ENCODE measurements at places on chromosomes 7 and 10.

- DNase-seq, result peak; percentile 11
These were observed 185.7 kb downstream of the ELFN1 start for GRCh38 chr7:1855725-1856160.

GRCh38 chr7:135650831-135651573 is 11.3 kb upstream of the STMP1 start:
- DNase-seq, result no peak

GRCh38 chr7:42856605-42856987 is 55.3 kb downstream of the C7orf25 start:
- no peak for DNase-seq

GRCh38 chr10:69217119-69217754 is 2.9 kb upstream of the HKDC1 start:
- DNase-seq, result no peak

GRCh38 chr10:60940446-60940845 is 3.5 kb downstream of the RHOBTB1 start:
- no peak for DNase-seq

GRCh38 chr10:75111907-75112679 is 637 bp downstream of the SAMD8 start:
- DNase-seq, result peak; percentile 38

- no peak for DNase-seq
These were observed 123.3 kb downstream of the AOAH start for GRCh38 chr7:36600869-36601530.

DNA sequence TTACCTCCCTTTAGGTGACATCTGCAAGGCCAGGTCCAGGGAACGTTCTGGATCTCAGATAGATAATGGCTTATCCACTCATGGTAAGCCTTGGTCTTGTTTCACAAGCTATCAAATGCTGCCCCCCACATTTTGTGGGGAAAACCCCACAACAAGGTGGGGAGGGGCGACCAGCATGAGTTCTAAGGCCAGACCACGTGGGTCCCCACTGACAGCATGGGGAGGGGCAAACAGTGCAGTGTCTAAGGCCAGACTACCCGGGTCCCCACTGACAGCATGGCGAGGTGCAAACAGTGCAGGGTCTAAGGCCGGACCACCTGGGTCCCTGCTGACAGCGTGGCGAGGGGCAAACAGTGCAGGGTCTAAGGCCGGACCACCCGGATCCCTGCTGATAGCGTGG is 102.8 kb downstream of the DIP2C start:
- DNase-seq, result no peak

- no peak for DNase-seq
These were observed 72.9 kb downstream of the ATE1 start for GRCh38 chr10:121854809-121855445.

DNA sequence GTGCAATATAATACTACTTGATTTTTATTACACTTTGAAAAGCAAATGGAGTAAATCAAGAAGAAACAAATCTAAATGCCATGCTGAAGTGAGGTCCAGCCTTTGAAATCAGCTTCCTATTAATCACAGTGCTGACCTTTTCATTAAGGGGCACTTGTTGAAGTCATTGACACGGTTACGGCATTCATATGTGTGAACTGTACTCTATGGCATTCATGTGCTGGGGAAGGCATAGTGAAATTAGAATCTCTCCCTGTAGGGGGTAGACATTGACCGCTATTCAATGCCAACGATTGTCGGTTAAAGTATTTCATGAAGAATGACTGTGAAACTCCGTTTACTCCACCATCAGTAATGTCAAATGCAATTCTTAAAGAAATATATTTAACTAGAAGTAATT is 296.1 kb upstream of the SEMA3A start:
- no peak for DNase-seq

GRCh38 chr10:51171946-51172345 is 97.7 kb downstream of the PRKG1 start:
- DNase-seq, result no peak

- DNase-seq, result no peak
These were observed 43.2 kb downstream of the INSYN2A start for GRCh38 chr10:127153181-127153580.

DNA sequence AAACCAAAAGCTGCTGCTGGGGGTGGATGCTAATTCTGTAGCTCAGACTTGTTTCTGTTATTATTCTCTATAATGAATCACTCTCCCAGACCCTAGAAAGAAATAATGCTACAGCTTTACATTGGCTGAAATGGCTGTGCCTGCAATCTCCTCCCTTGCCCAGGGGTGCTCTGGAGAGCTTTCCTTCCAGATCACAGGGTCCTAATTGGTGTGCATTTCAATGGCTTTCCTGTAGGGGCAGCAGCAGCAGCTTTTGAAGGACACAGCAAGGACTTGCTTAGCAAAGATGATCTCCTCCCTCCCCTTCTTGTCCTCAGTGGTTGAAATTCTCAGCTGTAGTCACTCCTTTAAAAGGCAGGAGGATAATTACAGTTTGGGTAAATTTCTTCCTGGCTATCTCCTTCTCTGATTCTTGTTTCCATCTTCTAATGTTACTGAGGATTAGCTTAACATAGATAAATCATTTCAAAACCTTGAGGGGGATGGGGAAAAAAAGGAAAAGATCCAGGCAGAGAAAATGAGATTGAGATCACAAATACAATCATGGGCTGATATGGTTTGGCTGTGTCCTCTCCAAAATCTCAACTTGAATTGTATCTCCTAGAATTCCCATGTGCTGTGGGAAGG is 120.2 kb upstream of the CTTNBP2 start:
- no peak for DNase-seq

DNA sequence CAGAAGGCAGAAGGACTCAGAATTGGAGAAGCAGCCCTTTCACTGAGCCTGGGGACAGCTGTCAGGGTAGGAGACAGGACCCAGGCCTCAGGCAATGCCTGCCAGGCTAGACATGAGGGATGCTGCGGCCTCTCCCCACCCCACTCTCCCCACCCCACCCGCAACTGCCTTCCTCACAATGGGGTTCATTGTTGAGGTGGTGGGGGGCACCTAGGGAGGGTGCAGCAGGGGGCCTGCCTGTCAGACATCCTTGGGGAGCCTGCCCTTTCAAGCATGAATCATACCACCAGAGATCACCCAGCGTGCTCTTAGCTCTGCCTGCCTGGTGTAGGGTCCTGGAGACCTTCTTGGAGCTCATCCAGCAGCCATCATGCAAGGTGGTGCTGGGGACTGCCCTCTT is at the start of gene C10orf62:
C10orf62 (plus strand) TSS at position 243 of the 400 bp plus-strand sequence. CDS start 177 bp downstream, outside the sequence.
- DNase-seq, result no peak
